ENCODE measurements at places on chromosomes 12 and 14.
A peak's percentile ranks its signal among the peaks of the same experiment; 100 is the strongest.

GRCh38 chr14:37678916-37679315 lies 83.5 kb downstream of the TTC6 start:
- no peak for DNase-seq

DNA sequence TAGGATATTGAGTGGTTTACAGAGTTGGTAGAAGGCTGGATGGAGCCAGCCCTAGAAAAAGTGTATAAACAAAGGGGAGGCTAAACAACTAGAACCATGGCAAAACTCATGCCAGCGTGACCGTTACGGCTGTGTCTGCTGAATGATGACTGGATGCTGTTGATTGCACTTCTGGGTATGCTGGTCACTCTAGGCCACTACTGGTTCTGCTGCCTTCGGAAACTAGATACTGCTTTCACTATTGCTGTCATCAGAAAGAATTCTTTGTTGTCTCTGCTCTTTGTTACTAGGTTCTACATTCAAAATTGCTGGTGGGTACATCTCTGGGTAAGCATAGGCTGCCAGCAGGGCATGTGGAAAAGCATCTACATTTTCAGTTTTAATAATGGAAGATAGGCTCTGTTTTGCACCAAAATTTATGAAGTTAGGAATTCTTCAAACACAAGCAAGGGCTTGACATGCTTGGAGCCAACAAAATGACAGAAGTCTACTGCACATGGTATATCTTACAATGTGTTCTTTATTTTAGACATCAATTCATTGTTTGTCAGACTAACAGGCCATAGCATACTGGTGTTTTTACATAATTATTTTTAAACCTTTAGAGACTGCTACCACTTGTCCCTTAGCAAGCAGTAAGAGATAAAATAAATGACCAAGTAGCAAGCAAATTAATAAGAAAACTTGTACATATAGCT lies 15.4 kb downstream of the MON2 start:
- peak; percentile 16 for DNase-seq

DNA sequence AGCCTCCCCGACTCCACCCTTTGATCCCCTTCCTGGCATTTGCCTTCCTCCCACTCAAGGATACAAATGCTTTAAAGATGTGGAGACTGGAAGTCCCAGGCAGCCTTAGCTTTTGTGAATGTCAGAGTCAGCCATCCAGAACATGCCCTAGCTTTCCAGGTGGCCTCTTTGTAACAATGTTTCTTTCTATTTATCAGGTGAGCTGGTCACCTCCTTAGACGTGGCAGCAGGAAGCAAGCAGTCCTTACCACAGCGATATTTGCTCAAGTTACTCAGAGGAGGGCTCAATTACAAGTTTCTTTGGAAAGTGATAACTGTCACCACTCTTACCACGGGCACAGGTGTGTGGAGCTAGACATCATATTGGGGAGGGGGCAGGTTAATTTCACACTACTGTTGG lies 4.9 kb downstream of the GALNT6 start:
- DNase-seq: no peak

GRCh38 chr12:27585739-27586265 lies 61.8 kb downstream of the PPFIBP1 start:
- DNase-seq: no peak

- DNase-seq: no peak
These were observed 205.8 kb upstream of the RTL1 start for GRCh38 chr14:101109347-101109638.

DNA sequence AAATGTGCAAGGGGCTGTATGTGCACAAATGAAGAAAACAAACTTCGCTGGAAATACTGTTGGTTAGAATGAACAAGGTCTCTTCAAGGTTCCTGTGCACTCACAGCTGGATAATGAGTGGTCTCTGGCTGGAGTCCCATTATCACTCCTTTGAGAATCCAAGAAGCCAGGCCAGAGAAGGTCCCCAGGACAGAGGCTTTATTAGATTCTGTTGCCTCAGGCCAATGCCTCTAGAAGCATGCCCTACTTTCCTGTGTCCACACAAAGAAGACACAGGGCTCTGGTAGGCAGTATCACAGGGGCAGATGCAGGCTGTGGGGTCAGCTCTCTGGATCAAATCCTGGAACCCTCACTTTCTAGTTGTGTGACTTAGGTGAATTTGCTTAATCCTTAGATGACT lies 384.7 kb downstream of the GRIN2B start:
- DNase-seq: no peak

Data from tongue (tissue), 3 donors.